CD4-positive, alpha-beta T cell (primary cell): ENCODE measurements at places on chromosomes 3 and 15.

GRCh38 chr15:64092075-64092820 lies 1.4 kb downstream of the CIAO2A start:
- no peak for DNase-seq

DNA sequence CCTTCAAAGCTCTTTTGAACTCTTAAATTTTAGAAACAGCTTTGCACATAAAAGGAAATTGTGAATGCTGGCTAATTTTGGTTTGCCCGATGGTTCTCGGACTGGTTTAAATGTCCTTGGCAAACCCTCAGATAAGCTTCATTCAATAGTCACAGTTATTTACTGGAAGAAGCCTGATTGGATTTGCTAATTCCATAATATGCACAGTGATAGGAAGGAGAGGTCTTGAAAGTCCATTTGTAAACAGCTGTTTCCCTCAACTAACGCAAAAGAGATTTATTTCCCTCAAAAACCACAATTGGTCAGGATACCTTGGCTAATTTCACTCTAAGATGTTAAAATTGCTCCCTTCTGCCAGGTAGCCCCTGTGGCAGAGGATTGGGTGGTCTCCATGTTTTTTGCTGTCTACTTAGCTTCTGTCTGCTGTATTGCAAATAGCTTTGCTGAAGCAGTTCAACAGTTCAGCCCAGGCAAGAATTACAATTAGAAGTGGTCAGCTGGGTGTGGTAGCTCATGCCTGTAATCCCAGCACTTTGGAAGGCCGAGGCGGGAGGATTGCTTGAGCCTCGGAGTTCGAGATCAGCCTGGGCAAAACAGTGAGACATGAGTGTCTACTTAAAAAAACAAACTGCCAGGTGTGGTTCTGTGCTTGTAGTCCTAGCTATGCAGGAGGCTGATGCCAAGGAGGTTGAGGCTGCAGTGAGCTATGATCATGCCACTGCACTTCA lies 30.6 kb upstream of the PROK2 start:
- no peak for DNase-seq

DNA sequence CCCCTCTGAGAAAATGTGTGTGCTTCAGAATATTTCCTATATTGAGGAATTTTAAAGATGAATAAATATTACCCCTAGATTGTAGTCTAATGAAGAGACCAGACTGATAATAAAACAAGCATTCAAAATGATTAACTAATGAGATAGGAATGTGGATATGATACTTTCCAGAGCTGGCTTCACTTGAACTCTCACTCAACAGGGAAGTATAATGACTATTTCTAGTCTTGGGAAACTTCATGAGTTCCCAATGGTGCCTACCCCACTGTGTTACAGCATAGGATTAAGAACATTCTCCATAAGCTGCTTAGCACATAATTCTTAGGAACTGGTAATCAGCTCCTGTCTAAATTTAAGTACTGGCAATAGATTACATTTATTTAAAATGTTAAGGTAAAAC lies 261.5 kb upstream of the ZNF385D start:
- no peak for DNase-seq

- no peak for DNase-seq
These were observed 79.5 kb upstream of the BLM start for GRCh38 chr15:90637693-90638092.

DNA sequence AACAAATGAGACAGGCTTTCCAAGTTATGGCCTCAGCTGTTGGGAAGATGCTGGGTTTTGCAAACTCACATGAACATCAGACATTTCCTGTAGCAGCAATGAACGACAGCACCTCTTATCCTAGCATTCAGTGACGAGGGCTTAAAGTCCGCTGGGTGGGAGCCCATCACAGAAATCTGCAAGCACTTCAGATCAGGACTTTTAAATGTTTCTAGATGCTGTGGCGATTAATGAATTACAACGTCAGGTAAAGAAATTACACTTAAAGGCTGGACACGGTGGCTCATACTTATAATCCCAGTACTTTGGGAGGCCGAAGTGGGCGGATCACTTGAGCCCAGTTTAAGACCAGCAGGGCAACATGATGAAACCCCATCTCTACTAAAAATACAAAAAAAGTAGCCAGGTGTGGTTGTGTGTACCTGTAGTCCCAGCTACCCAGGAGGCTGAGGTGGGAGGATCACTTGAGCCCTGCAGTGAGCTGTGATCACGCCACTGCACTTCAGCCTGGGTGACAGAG lies 3.9 kb downstream of the AEN start:
- DNase-seq, result no peak

DNA sequence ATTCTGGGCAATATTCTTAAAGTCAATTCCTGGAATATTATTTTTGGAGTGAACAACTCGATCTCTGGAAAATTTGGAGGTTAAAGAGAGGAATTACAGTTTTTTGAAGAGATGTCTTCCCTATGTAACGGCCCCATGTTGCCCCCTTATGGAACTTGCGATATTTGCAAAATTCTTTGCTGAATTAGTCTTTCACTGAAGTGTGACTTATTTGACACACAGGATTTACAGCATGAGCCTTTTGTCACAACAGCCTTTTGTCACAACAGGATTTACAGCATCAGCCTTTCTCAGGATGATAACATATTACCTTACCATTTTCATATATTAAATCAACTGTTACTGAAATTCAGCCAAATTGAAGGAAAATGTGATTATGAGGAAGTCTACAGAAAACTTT lies 37.8 kb upstream of the SPTSSB start:
- peak; percentile 15 for DNase-seq

GRCh38 chr3:50609763-50610085 lies 1.9 kb downstream of the CISH start:
- DNase-seq, result no peak

DNA sequence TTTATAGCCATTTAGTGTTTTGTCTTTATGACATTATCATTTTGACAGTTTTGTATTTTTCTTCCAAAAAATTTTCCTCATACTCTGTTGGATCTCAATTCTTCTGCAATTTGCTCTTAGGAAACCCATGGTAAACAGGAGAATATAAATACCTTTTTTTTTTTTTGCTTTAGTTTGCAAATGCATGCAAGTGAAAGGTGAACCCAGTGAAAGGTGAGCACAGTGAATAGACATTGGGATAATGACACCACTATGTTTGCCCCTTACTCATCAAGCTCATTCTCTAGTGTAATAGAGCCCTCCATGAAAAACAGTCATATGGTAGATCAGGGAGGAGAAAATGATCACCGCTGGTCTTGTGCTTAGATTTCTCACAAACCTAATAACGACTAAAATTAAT lies 59.0 kb upstream of the TRPC1 start:
- no peak for DNase-seq

DNA sequence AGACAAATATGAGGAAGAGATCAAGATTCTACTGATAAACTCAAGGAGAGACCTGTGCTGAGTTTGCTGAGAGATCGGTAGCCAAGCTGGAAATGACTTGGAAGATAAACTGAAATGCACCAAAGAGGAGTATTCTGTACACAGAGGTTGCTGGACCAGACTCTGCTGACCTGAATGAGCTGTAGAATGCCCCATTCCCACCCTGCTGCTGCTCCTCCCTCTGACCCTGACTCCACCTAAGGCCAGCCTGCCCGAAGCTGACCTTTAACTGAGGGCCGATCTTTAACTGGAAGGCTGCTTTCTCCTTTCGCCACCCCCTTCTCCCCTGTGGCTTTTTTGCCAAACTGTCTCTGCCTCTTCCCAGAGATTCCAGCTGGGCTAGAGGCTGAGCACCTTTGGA lies 34.6 kb downstream of the CDIN1 start:
- no peak for DNase-seq

GRCh38 chr15:100114100-100114499 lies 227.7 kb downstream of the ADAMTS17 start:
- DNase-seq, result no peak

- no peak for DNase-seq
These were observed 141.7 kb upstream of the MBNL1 start for GRCh38 chr3:152127058-152127457.

- DNase-seq, result no peak
These were observed 1257.1 kb downstream of the NSUN3 start for GRCh38 chr3:95319921-95320494.

GRCh38 chr3:197381371-197381770 lies 83.0 kb upstream of the DLG1 start:
- DNase-seq, result no peak
